Pancreas (tissue), 10 donors: ENCODE measurements at places on chromosomes 16 and 17.
A peak's percentile ranks its signal among the peaks of the same experiment; 100 is the strongest.

DNA sequence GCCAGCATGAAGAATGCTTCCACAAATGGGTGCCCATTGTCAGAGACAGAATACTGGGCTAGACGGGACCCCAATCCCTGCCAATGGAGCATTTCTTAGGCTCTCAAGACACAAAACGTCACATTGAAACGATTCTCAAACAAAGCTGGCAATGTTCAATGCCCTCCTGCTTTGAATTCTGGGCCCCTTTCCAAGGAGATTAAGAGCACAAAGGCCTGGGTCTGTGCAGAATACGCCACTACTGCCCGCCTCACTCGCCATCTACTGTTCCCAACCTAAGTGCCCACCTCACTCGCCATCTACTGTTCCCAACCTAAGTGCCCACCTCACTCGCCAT is 9.7 kb downstream of the CFAP20 start:
- no peak overlapping the region for H3K4me3 ChIP-seq
- no peaks in the 10 kb centered on the region for H3K27me3 ChIP-seq
- peaks cover 34% of the 10 kb centered on the region for H3K4me1 ChIP-seq
- H3K36me3 ChIP-seq, result peaks cover 8% of the 10 kb centered on the region
- H3K27ac ChIP-seq, result peak overlapping the region; percentile 28

DNA sequence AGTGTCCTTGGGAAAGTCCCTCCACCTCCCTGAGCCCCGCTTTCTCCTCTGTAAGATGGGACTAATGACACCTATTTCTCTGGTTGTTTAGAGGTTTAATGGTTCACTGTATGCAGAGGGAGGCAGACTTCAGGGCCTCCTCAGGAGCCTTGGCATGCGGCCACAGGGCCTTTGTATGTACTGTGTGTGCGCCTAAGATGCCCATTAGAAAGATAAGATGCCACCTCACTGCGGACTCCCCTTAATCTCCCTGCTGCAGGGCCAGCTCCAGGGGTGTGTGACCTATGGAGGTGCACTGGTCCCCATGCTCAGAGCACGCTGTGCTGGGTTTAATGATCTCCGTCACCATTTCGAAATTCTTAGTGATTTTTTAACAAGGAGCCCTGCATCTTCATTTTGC is 59.3 kb downstream of the TMEM235 start:
- no peak overlapping the region for H3K27ac ChIP-seq
- no peak for DNase-seq
- H3K4me1 ChIP-seq, result no peaks in the 10 kb centered on the region
- no peaks in the 10 kb centered on the region for H3K36me3 ChIP-seq
- H3K27me3 ChIP-seq, result no peaks in the 10 kb centered on the region

DNA sequence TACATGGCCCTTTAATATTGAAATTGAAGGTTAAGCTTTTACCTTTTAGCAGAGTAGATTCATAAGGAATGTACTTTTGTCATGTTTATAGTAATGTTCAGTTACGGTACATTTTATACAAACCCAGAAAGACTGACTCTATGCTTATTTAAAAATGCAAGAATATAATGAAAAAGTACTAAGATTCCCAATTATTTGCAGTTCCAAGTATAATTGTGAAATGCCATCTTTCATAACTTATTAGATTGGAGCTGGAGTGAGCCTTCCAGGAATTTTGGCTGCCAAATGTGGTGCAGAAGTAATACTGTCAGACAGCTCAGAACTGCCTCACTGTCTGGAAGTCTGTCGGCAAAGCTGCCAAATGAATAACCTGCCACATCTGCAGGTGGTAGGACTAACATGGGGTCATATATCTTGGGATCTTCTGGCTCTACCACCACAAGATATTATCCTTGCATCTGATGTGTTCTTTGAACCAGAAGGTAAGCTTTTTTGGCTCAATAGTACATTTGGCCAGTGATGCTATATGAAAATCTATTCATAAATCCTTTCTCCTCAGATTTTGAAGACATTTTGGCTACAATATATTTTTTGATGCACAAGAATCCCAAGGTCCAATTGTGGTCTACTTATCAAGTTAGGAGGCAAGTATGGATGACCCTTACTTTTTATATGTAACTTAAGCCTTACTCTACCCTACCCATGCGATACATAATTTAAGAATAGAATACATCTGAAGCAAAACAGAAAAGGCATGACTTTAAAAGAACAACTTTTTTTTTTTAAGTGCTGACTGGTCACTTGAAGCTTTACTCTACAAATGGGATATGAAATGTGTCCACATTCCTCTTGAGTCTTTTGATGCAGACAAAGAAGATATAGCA is 4.2 kb downstream of the SRSF2 start:
- H3K27me3 ChIP-seq, result no peaks in the 10 kb centered on the region
- no peak for DNase-seq
- H3K4me3 ChIP-seq, result no peak overlapping the region
- peaks cover 10% of the 10 kb centered on the region for H3K36me3 ChIP-seq
- H3K4me1 ChIP-seq, result peaks cover 31% of the 10 kb centered on the region
- H3K27ac ChIP-seq, result no peak overlapping the region

GRCh38 chr17:65523853-65524664 is 37.4 kb downstream of the AXIN2 start:
- no peaks in the 10 kb centered on the region for H3K36me3 ChIP-seq
- no peaks in the 10 kb centered on the region for H3K27me3 ChIP-seq
- no peaks in the 10 kb centered on the region for H3K4me1 ChIP-seq
- DNase-seq, result no peak

DNA sequence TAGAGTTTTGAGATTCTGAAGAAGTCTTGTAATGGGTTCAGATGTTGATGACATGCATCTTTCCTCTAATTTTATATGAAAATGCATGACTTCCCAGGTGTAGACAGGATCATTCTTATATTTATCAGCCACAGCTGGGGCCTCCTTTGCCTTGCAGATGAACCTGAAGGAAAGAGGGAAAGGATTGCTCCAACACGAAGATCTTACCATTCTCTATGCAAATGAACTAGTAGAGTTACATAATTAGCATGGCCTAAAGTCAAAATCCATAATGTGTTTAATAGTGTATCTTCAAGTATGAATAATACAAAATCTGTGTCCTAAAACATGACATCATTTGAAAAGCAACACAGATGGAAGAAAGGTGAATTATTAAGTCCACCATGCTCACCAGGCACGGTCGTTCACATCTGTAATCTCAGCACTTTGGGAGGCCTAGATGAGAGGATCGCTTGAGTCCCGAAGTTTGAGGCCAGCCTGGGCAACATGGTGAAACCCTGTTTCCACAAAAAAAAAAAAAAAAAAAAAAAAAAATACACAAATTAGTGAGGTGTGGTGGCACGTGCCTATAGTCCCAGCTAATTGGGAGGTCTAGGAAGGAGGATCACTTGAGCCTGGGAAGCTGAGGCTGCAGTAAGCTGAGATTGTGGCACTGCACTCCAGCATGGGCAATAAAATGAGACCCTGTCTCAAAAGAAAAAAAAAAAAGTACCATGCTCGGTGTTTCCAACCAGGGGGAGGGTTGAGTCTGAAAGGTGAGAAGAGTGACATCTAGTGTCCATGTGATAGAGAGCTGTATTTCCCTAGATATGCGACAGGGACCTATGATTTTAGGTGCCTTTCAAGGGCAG is 6.3 kb downstream of the VWA3A start:
- H3K4me3 ChIP-seq, result no peak overlapping the region
- no peaks in the 10 kb centered on the region for H3K27me3 ChIP-seq
- H3K27ac ChIP-seq, result no peak overlapping the region

- peak; percentile 70 for DNase-seq
- H3K27me3 ChIP-seq, result no peaks in the 10 kb centered on the region
- H3K27ac ChIP-seq, result no peak overlapping the region
- H3K4me1 ChIP-seq, result no peaks in the 10 kb centered on the region
- no peaks in the 10 kb centered on the region for H3K36me3 ChIP-seq
- no peak overlapping the region for H3K4me3 ChIP-seq
Measured at GRCh38 chr17:2929881-2930533, 133.4 kb downstream of the OR1D5 start.

DNA sequence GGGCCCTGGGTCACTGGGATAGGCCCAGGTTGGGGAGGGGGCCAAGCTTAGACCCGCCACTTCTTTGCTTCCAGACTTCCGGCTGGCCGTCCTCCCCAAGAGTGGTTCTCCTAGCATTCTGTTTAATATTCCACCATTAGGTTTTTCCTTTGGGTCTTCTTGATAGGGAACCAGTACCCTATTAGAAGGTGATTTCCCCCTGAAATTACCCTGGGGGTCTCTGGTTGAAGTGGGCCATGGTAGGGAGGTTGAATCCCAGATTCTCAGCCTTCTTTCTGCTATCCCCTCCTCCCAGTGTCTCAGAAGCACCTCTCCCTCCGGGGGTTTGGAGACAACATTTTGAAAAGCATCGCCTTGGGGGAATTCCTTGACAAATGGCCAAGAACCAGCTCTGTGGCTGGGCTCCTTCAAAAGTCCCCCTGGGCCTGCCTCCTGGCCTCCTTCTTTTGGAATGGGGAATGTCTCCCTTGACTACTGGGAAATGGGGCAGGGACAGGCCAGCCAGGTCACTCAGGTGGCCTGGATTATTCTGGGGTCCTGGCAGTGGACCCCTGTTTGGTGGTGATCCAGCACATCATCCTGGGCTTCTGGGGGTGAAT is 5.7 kb downstream of the LASP1 start:
- no peak overlapping the region for H3K4me3 ChIP-seq
- no peaks in the 10 kb centered on the region for H3K36me3 ChIP-seq
- no peaks in the 10 kb centered on the region for H3K27me3 ChIP-seq
- H3K4me1 ChIP-seq, result peaks cover 45% of the 10 kb centered on the region
